ENCODE measurements at places on chromosomes 16 and 17.

DNA sequence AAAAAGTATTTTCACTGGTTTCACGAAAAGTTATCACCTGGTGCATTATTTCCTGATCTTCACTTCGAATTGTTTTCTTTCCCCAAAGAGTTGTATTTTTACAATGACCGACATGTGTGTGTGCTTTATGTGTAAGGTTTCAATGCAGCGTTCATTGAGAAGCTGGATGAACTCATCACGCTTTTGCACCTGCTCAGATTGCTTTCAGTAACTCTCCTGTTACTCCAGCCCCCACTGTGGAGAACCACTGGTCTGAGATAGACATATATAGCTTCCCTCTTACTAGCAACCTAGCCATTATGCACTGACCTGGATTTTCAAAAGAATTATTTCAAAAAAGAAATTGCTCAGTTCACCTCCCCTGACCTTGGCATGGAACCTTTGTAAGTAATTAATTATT lies 178.3 kb upstream of the CHMP6 start:
- DNase-seq, result no peak

DNA sequence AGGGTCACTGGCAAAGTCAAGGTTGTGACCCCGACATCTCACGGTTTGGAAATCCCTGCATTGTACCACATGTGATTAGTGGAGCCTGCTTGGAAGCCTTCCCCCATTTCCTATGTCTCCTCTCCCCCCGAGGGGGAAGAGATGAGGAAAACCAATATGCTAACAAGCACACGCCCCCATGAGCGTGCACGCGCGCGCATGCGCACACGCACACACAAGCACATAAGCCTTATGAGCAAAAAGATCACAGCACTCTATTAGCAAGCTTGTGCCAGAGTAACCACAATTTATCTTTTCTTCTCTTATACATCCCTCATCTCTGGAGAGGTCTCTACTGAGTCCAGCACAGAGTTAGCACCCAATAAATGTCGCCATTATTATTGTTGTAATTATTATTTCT lies 31.8 kb upstream of the MMP2 start:
- no peak for DNase-seq

- no peak for DNase-seq
Observed at GRCh38 chr16:16183562-16183961, 39.7 kb downstream of the ABCC6 start.

GRCh38 chr16:59148056-59148768 lies 414.1 kb upstream of the GOT2 start:
- DNase-seq, result no peak

DNA sequence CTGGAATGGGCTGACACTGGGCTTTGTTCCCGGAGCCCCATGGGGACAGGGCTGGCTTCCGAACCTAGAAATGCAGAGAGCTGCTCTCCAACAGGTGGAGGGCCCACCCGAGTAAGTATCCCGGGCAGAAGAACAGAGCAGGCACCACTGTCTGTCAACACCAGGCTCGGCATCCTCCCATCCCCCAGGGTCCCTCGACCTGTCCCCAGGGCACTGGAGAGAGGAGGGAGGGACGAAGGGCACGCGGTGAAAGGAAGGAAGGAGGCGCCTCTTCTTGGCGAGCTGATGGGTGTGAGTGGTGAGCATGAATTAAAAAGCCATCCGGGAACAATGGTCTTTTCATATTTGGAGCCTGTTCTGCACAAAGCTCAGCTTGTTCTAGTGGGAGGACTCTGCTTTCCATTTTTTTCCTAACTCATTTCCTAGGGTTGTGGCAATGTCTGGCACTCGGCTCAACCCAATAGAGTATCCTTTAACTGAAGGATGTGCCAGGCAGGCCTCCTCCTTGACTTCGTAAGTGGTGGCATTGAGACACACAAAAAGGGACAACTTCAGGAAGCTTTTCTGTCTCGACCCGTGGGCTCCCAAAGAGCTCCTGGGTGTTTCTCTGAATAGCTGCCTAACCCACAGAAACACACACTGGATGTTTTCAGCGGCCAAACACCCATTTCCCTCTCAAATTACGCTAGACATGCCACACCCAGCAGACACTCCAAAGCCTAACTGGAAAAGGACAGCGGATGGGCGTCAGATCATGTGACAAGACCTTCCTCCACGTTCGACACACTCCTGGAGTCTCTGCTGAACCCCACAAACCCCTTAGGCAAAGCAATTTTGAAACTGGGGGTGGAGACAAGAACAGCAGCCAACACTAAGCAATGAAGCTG lies 47.7 kb downstream of the ZFHX3 start:
- DNase-seq, result peak; percentile 40

GRCh38 chr17:1873418-1873817 lies 43.6 kb downstream of the RPA1 start:
- DNase-seq, result no peak

DNA sequence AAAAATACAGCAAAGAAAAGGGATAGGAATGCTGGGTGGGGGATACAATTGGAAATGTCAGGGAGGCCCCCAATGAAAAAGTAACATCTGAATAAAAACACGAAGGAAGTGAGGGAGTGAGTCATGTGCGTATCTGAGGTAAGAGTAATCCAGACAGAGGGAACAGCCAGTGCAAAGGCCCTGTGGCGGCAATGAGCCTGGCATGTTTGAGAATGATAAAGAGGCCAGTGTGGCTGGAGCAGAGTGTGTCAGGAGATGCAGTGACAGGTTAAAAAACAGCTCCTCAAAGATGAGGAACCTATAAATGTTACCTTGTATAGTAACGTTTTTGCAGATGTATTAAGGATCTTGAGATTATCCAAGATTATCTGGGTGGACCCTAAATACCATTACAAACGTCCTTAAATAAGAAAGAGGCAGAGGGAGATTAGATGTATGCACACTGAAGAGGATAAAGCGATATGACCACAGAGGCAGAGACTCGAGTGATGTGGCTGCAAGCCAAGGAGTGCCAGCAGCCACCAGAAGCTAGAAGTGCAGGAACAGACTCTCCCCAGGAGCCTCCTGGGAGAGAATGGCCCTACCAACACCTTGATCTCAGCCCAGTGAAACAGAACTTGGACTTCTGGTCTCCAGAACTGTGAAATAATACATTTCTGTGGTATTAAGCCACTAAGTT lies 17.8 kb upstream of the SLC35B1 start:
- DNase-seq, result no peak

DNA sequence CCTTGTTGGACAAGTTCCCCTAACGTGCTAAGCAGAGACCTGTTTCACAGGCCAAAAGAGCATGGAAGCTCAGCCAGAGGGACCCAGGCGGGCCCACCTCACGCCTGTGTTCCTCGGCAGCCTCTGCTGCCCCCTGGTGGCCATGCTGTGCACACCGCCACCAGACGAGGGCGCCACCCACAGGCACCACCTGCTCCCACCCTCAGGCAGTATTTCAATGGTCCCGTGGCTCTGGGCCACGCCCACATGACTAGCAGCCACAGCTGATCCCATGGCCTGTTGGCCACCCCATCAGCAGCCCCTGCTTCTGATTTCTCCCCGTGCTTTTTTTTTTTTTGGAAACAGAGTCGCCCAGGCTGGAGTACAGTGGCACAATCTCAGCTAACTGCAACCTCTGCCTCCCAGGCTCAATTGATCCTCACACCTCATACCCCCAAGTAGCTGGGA lies 18.9 kb downstream of the MPG start:
- DNase-seq, result peak; percentile 94

DNA sequence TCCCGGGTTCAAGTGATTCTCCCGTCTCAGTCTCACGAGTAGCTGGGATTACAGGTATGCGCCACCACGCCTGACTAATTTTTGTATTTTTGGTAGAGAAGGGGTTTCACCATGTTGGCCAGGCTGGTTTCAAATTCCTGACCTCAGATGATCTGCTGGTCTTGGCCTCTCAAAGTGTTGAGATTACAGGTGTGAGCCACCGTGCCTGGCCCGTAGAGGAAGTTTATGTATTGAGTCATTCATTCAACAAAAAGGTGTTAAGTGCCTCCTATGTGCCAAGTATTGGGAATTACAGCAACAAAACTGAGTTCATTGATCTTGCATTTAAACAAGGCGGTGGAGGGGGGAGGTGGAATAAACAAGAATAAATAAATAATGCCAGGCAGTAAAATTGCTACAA lies 10.2 kb upstream of the CNOT1 start:
- no peak for DNase-seq

GRCh38 chr17:27471321-27472269 lies 15.3 kb downstream of the KSR1 start:
- DNase-seq, result peak; percentile 73

Measured in astrocyte of the hippocampus (primary cell).